ENCODE measurements at places on chromosomes 7 and 10. TPM values are rescaled to one million over a fixed set of nuclear protein-coding genes. Genes with fewer than 3 reads are reported as not detected.

ZNF365 gene
- 0.30 TPM for total RNA-seq

VIPR2 gene
- 3.0 TPM for total RNA-seq

SPDYE6 gene
- total RNA-seq: not detected

EEF1AKMT2 gene
- 29.4 TPM for total RNA-seq

RARRES2 gene
- not detected for total RNA-seq

SFTPA1 gene
- total RNA-seq: not detected

ABCB1 gene
- 20.1 TPM for total RNA-seq

SYT15B gene
- total RNA-seq: not detected

IKZF1 gene
- total RNA-seq: 504 TPM

CALML3 gene
- not detected for total RNA-seq

NUTM2E gene
- total RNA-seq: not detected

AKR1D1 gene
- total RNA-seq: not detected
